Epithelial cell of alveolus of lung (primary cell): ENCODE measurements at places on chromosomes 12 and 14. TPM values are rescaled to one million over a fixed set of nuclear protein-coding genes. Genes with fewer than 3 reads are reported as not detected.

LEMD3 gene
- total RNA-seq: 17.8 and 30.1 TPM in 2 replicates

GALNT8 gene
- total RNA-seq: under 0.01 and 0.26 TPM in 2 replicates

GLIPR1 gene
- 13.7 and 56.4 TPM in 2 replicates for total RNA-seq

PLBD2 gene
- total RNA-seq: 39.2 and 68.9 TPM in 2 replicates

CCDC92 gene
- total RNA-seq: 11.0 and 20.3 TPM in 2 replicates

FSCB gene
- not detected in 2 replicates for total RNA-seq

KRT8 gene
- total RNA-seq: 32.7 and 229 TPM in 2 replicates

IPO8 gene
- 17.4 and 17.5 TPM in 2 replicates for total RNA-seq

CDCA3 gene
- 12.0 and 27.4 TPM in 2 replicates for total RNA-seq

CLEC6A gene
- not detected in 2 replicates for total RNA-seq

CLEC7A gene
- under 0.01 TPM in 1 of 2 replicates, not detected in the other for total RNA-seq

LRP10 gene
- total RNA-seq: 97.6 and 109 TPM in 2 replicates

PAPOLA gene
- 65.8 and 87.9 TPM in 2 replicates for total RNA-seq

GYS2 gene
- not detected in 2 replicates for total RNA-seq

SERPINA3 gene
- total RNA-seq: 29.4 and 66.7 TPM in 2 replicates

ERP27 gene
- total RNA-seq: 0.26 TPM in 1 of 2 replicates, not detected in the other

TAS2R19 gene
- 0.40 TPM in 1 of 2 replicates, not detected in the other for total RNA-seq

GLT1D1 gene
- total RNA-seq: not detected in 2 replicates

PLXNC1 gene
- total RNA-seq: 1.4 and 1.7 TPM in 2 replicates

RGS6 gene
- total RNA-seq: not detected in 2 replicates

GMFB gene
- 52.5 and 60.2 TPM in 2 replicates for total RNA-seq

B4GALNT3 gene
- total RNA-seq: 0.91 TPM in 1 of 2 replicates, not detected in the other

EGLN3 gene
- 3.2 and 7.1 TPM in 2 replicates for total RNA-seq

SIX4 gene
- total RNA-seq: 17.6 and 22.1 TPM in 2 replicates

LRP1-AS gene
- not detected in 2 replicates for total RNA-seq

SOX5 gene
- 5.4 and 12.4 TPM in 2 replicates for total RNA-seq

MSI1 gene
- total RNA-seq: 0.16 and 0.78 TPM in 2 replicates

NYNRIN gene
- total RNA-seq: 9.7 and 33.2 TPM in 2 replicates

FZD10 gene
- 0.26 and 1.1 TPM in 2 replicates for total RNA-seq

CLEC2A gene
- total RNA-seq: not detected in 2 replicates

GARIN6 gene
- total RNA-seq: not detected in 2 replicates

NTF3 gene
- 0.08 and 0.13 TPM in 2 replicates for total RNA-seq

OR4N2 gene
- total RNA-seq: not detected in 2 replicates

PAPLN gene
- total RNA-seq: 5.7 and 8.0 TPM in 2 replicates

CLEC9A gene
- total RNA-seq: not detected in 2 replicates

GLIPR1L1 gene
- total RNA-seq: not detected in 2 replicates

PDE3A gene
- 3.6 and 20.3 TPM in 2 replicates for total RNA-seq

TAS2R13 gene
- under 0.01 and 2.8 TPM in 2 replicates for total RNA-seq

CIROP gene
- total RNA-seq: 0.88 TPM in 1 of 2 replicates, not detected in the other

TSPAN8 gene
- 0.13 TPM in 1 of 2 replicates, not detected in the other for total RNA-seq

HNRNPA1 gene
- 450 and 1,453 TPM in 2 replicates for total RNA-seq

DENND5B gene
- total RNA-seq: 5.6 and 6.9 TPM in 2 replicates

RNASE1 gene
- 1.7 and 4.1 TPM in 2 replicates for total RNA-seq

OR6C2 gene
- total RNA-seq: not detected in 2 replicates

SPRYD4 gene
- 1.0 and 1.2 TPM in 2 replicates for total RNA-seq

KRT78 gene
- not detected in 2 replicates for total RNA-seq

DNAI7 gene
- 0.24 TPM in 1 of 2 replicates, not detected in the other for total RNA-seq

GPATCH2L gene
- 27.0 and 32.9 TPM in 2 replicates for total RNA-seq

RHEBL1 gene
- 0.78 TPM in 1 of 2 replicates, not detected in the other for total RNA-seq

RND1 gene
- 3.4 TPM in 1 of 2 replicates, not detected in the other for total RNA-seq

MYO1H gene
- total RNA-seq: not detected in 2 replicates

KLRK1 gene
- 0.08 TPM in 1 of 2 replicates, not detected in the other for total RNA-seq

EML1 gene
- total RNA-seq: 7.8 and 18.0 TPM in 2 replicates

MYF6 gene
- total RNA-seq: under 0.01 and 0.80 TPM in 2 replicates

TAS2R20 gene
- total RNA-seq: 0.64 and 0.65 TPM in 2 replicates

KLRF1 gene
- total RNA-seq: not detected in 2 replicates

SPIC gene
- not detected in 2 replicates for total RNA-seq

NKX2-1 gene
- 0.48 and 0.52 TPM in 2 replicates for total RNA-seq

FAM222A gene
- total RNA-seq: 0.91 TPM in 1 of 2 replicates, not detected in the other

CYP46A1 gene
- not detected in 2 replicates for total RNA-seq
